ENCODE measurements at places on chromosomes 5 and 9.
A peak's percentile ranks its signal among the peaks of the same experiment; 100 is the strongest.

DNA sequence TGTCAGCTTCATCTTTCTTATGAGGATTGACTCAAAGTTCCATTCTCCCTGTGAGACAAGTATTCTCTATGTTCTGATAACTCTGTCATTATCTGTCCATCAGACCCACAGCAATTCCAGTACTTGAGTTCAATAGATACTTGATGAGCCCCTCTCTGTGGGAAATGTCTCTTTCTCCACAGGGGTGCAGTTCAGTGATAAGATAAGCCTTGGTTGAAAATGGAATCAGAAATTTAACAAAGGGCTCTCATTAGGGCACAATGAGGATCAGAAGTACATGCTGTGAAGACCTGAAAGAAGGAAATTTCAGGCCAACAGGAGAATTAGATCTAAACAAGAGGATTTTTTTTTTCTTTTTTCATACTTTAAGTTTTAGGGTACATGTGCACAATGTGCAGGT, 737.3 kb downstream of the MTRR start:
- DNase-seq = no peak

- DNase-seq = no peak
Observed at GRCh38 chr9:88926781-88927505, 64.3 kb upstream of the S1PR3 start.

DNA sequence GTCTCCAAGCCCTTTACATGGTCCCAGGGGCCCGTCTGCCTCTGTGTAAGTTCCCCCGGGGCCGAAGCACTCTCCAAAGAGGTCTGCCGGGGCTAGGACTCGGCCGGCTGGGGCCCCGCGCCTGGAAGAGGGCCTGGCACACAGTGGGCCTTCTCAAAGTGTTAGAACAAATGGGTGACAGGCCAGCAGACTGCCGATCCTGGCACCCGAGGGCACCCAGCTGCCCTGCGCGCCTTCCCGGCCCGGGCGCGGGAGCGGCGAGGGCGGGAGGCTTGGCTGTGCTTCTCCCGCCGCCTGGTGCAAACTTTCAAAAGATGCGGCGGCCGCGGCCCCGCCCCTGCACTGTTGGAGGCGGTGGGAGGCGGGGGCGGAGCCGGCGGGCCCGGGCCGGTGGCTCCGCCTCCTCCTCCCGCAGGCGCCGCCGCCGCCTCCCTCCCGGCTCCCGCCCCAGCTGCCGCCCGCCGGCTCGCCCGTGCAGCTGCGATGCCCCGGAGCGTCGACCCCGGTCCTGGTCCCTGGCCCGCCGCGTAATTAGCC, at the start of gene NEURL1B:
NEURL1B (plus strand) TSS at position 442 of the 537 bp plus-strand sequence. CDS start 144 bp downstream, outside the sequence.
- peak; percentile 88 for DNase-seq

- DNase-seq = no peak
Observed at GRCh38 chr5:96548905-96549304, 113.3 kb upstream of the CAST start.

DNA sequence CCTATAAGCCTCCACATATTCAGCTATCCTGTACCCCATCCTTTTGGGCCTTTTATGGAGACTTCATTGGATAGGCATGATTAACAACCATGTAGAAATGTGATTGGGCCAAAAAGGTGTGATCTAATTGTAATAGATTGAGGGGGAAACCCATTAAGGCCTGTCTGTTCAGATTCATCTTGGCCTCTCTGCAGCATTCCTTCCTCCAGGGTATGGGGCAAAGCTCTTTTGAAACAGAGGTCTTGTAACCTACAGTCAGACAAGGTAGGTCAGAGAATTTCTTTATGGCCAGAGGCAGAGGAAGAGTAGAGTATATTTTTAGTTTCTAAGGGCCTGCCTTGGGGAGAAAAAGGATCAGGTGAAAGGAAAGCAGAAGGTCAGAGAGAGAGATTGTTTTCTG, 98.5 kb downstream of the INVS start:
- no peak for DNase-seq

GRCh38 chr5:124580925-124581737, 165.3 kb downstream of the ZNF608 start:
- DNase-seq = no peak

DNA sequence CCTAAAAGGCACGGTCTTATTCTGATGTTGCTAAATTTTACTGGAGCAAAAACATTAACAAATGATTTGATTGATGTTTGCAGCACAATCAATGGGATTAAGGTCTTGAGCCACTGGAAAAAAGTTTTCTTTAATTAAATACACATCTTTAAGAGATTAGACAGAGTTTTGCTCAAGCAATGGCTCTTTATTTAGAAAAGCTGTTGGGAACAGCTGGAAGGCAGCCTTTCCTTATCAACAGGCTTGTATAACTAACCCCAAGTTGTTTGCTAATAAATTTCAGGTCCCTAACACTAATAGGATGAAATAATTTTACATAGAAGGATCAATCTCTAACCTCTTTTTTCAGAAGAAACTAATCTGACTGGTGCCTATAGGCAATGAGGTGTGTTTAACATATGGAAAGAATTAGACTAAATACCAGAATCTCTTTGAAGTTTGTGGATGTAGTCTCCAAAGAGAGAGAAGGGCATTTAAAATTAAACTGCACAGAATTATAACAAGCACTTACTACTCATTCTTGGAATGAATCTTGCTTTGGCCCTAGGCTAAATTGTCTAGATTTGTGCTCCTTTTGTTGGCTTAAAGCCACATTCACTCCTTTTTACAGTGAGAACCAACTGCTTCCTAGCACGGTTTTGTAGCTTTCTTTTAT, 67.3 kb upstream of the TNFAIP8 start:
- DNase-seq = no peak

- DNase-seq = no peak
Observed at GRCh38 chr5:118115791-118116190, 872.6 kb downstream of the DTWD2 start.

DNA sequence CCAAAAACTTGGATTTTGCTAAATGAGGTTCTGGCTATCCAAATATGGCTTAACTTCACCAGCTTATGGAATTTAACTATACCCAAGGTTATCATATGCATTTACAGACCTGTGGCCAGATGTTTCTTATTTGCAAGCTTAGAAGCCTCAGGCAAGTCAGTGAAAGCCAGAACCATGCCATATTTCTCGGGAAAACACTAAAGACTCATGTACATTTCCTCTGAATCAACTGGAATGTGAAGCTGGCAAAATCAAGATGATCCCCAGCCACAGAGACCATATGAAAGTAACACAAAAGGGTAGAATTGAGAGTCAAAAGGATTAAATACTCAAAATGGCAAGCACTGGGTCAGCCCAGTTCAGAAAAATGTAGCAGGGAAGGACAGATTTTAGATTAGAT, 76.4 kb upstream of the SLC1A1 start:
- no peak for DNase-seq

DNA sequence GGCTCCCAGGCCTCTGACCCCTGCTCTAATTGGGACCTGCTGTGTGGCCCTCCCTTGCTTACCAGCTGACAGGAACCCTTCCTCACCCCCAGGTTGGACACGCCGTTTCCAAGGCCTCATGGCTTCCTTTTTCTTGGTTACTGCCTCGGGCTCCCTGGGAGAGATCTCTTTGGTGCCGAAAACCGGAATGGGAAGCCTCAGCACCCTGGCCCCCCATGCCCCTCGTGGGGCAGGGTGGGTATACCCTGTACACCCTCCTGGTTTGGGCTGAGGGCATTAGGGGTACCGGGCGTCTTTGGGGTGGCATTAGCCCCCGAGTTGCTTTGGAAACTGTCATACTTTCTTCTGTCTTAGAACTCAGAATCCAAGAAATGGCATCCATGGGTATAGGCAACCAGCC, 10.1 kb upstream of the LRRC14B start:
- no peak for DNase-seq

GRCh38 chr5:170290498-170290897, 7.1 kb downstream of the LCP2 start:
- DNase-seq = no peak

GRCh38 chr5:181204826-181205760, at the start of gene TRIM7:
Gene TRIM7, minus strand, starts transcription at chr5:181205196. Its CDS starts 86 bp downstream, at chr5:181205110.
- DNase-seq = peak; percentile 73

GRCh38 chr9:120859361-120859760, 16.6 kb upstream of the PSMD5 start:
- DNase-seq = no peak

DNA sequence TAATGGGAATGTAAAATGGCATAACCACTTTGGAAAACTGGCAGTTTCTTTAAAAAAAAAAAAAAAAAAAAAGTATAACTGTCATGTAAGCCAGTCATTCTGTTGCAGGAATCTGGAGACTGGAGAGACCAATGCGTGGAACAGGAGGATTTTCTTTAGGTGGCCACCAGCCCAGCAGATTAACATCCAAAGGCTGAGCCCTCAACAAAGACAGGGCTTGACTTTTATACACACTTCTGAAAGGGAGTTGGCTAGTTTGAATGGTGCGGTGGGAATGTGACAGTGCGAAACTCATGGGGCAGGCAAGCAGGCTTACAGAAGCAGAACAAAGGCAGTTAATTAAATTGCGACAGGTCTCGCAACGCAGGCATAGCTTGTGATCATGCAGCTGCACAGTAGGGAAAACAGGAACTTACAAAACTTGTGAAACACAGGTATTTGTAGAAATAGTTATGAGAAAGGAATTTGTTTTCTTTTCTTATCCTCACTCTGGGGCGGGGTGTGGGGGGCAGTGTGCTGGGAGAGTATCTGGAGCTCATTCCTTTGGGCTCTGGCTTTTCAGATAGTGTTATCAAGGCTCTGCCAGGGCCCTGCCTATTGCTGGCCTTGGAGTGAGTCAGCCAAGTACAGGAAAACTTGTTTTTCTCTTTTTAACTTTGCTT, 12.0 kb downstream of the UIMC1 start:
- DNase-seq = peak; percentile 55

DNA sequence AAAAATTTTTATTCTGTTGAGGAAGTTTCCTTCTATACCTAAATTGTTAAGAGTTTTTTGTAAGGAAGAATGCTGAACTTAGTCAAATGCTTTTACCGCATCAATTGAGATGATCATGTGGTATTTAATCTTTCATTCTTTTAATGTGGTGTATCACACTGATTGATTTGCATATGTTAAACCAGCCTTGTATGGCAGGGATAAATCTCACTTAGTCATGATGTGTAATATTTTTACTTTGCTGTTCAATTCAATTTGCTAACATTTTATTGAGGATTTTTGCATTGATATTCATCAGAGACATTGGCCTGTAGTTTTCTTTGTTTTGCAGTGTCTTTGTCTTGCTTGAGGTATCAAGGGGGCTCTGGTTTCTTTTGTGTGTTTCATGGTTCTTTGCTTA, 125.3 kb upstream of the MEF2C start:
- no peak for DNase-seq

- no peak for DNase-seq
Observed at GRCh38 chr5:143041972-143042770, 272.0 kb downstream of the ARHGAP26 start.

DNA sequence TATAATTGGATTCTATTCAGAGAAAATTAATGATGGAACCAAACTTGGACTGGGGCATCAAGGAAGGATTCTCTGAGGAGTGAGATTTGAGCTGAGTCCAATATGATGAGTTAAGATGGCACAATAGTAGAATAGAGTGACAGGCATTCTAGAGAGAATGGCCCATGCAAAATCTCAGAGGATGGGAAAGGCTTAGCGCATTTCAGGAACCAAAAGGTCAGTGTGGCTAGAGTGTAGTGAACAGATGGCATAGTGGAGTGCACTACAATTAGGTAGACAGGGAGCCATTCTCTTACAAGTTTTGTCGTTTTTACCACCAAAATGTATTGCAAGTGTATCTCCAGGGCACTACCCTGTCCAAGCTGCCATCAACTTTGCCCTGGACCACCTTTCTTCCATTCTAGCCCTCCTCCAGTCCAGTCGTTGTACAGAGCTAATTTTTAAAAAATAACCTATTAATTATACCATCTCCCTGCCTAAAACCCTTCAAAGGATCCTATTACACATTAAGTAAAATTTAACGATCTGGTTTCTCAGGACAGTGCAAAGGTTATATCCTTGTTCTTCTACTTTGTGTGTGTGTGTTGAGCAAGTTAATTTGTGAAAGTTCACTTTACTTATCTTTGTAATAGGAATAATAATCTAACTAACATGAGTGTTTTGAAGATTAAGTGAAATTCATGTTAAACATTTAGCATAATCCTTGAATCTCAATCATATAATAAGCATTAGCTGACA, 211.7 kb downstream of the COMMD10 start:
- no peak for DNase-seq

DNA sequence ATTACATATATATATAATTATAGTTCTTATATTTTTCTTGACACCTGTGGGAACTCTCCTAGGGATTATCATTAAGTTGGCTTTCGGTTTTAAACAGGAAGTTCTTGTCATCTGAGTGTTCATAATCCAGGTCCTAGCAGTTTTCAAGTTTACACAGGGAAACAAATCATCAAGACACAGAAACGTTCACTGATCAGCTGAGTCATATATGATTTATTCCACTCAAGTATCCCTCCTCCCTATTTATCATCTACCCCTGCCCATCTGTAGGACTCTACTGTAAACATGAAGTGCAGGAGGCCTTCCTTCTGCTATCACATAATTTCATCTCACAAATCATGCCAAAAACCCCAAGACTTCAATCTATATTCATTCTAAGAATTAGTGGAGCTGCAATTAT, 6.3 kb downstream of the SLC25A51 start:
- DNase-seq = no peak

GRCh38 chr5:15513431-15513830, 13.5 kb downstream of the FBXL7 start:
- no peak for DNase-seq

GRCh38 chr5:120452471-120452870, 11.6 kb upstream of the PRR16 start:
- DNase-seq = no peak

DNA sequence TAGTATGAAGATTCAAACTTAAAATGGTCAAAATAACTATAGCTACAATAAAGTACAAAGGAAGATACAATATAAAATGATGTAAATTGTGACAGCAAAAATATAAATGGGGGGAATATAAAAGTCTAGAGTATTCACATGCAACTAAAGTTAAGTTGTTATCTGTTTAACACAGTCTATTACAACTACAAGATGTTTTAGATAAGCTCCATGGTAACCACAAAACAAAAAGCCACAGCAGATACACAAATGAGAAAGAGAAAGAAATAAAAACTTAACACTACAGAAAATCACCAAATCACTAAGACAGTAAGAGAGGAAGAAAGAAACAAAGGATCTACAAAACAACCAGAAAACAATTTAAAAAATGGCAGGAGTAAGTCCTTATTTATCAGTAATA, 17.0 kb upstream of the SH3TC2 start:
- no peak for DNase-seq

DNA sequence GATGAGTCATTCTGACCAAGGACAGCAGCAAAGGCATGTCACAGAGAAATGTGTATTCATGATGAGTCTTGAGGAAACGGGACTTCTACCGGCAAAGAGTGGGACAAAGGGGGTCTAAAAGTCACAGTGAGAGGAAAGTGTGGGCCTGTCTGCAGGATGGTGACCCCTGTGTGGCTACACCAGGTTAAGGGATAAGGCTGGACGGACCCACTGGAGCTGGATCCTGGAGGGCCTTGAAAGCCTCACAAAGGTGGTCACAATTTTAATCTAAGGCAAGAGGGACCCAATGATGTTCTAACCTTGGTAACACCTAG, 176.5 kb downstream of the CDK5RAP2 start:
- no peak for DNase-seq

Data from femur (tissue), 1 donor.